ENCODE measurements at places on chromosomes 7 and 10. TPM values are rescaled to one million over a fixed set of nuclear protein-coding genes. Genes with fewer than 3 reads are reported as not detected.

The GTPBP10 gene
- total RNA-seq: 12.9 TPM

- DNase-seq: no peak
Measured at GRCh38 chr10:131774681-131775085, 126.1 kb upstream of the PPP2R2D start.

The SP4 gene
- total RNA-seq: 3.6 TPM

DNA sequence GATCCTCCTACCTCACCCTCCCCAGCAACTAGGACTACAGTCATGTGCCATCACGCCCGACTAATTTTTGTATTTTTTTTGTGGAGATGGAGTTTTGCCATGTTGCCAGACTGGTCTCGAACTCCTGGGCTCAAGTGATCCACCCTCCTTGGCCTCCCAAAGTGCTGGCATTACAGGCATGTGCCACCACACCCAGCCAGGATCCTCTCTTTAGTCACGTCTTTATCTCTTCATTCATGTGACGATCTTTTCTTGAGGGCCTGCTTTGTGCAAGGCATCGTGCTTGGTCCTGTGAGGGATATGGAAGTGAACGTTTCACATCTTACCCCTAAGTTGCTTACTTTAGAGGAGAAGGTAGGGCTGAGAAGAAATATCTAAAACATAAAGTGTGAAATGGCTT, 21.6 kb downstream of the WBP1L start:
- DNase-seq: no peak

- DNase-seq: no peak
Measured at GRCh38 chr7:128923411-128923800, 12.9 kb upstream of the KCP start.

DNA sequence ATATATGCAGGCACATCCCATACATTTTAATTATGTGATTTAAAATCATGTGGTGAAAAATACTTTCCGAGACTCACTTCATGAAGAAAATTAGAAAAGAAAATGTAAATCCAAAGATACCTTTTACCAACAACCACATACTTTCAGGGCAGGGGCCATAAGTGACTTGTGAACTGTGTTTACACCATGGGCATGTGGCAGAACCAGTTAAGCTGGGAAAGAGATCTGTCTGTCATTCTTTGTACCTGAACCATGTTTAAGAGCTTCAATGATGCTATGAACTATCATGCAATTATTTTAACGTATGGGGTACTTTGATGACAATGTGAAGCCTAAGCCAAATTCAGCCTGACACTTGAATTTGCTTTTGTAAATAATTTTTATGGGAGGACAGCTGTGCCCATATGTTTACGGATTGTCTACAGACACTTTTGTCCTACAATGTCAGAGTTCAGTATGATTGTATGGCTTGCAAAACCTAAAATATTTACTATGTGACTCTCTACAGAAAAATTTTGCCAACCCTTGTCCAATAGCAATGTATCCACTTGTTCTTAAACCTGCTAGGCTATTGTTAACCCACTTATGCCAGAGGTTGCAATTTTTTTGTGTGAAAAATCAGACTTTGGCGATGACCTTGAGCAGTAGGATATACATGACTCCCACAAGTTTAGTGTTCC, 654.6 kb downstream of the TNS3 start:
- DNase-seq: no peak

DNA sequence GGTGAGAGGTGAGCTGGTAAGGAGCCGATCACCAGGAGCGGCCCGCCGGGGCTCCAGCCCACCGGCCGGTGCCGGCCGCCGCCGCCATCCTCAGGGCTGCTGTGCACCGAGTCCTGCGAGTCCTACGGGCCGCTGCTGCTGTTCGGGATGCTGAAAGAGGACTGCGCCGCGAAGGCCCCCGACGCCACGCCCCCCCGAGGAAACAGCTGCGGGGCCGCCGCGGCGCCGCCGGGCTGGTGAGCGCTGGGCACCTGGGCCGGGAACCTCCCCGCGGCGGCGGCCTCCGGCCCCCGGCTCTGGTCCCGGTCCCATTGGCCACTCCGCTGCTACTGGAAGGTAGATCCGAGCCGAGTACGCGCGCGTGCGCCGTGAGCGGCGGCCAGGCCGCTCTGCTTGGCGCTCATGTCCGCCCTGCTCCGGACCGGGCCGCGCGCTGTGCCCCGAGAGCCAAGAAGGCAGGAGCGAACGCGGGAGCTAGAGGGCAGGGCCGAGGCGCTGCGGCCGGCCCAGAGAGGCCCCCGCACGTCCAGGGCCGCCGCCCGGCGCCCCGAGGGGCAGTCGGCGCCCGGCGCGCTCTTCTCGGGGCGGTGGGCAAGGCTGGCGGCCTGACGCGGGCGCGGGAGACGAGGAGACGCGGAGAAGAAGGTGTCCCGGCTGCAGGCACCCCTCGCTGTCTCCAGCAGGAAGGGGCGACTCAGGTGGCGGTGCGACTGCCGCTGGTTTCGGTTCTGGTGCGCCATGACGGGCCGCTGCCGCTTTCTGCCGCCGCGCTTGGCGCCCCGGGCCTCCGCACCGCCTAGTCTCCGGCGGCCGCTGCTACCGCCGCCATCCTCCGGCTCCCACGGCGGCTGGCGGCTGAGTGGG, 121.3 kb upstream of the WIPF3 start:
- peak; percentile 93 for DNase-seq

DNA sequence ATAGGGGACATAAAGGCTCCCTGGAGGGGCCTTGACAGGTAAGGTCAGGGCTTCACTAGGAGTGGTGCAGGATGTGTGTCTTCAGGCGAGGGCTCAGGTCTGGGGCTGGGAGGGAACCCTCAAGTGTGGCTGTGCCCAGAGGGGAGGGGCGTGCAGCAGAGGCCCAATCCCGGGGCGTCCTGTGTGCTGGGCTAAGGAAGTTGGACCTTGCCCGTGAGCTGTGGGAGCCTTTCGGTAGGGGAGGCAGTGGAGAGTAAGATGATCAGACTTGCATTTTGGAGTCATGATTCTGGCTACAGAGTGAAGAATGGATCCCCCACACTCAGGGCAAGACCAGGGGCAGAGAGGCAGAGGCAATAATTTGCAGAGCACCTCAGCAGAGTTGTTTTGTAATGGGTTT, 145.4 kb downstream of the BUB3 start:
- no peak for DNase-seq

DNA sequence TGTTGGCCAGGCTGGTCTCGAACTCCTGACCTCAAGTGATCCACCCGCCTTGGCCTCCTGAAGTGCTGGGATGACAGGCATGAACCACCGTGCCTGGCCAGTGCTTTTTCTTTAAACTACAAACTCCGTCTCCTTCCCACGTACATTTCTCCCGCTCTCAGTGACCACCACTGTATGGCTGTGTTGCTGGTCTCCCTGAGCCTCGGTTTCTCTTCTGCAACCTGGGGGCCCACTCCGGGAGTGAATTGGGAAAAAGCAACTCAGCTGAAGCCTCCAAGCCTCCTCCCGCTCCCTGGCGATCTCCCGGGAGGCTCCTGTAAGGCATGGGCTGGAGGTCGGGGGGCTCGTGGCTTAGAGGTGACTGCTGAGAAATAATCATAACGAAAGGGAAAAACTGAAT, 136.3 kb downstream of the ELFN1 start:
- no peak for DNase-seq

The ERVW-1 gene
- not detected for total RNA-seq

The MSRB2 gene
- 5.4 TPM for total RNA-seq

DNA sequence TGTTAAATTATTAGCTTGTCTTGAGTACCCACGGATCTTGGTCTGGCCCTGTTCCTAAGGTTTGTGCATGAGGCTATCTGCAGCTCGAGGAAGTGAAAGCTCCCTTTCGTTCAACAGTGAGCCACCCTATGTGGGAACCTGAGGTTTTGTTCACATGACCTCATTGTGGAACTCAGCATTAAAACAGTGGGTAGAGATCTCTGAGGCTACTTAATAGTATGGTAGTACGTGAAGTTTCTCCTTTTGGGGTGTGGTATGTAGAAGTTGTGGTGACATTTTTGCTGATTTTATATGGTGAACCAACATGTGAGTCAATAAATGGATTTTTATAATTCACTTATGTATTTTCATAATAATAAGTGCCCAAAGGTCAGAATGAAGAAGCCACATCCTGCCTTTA, 252.7 kb upstream of the FERD3L start:
- no peak for DNase-seq

DNA sequence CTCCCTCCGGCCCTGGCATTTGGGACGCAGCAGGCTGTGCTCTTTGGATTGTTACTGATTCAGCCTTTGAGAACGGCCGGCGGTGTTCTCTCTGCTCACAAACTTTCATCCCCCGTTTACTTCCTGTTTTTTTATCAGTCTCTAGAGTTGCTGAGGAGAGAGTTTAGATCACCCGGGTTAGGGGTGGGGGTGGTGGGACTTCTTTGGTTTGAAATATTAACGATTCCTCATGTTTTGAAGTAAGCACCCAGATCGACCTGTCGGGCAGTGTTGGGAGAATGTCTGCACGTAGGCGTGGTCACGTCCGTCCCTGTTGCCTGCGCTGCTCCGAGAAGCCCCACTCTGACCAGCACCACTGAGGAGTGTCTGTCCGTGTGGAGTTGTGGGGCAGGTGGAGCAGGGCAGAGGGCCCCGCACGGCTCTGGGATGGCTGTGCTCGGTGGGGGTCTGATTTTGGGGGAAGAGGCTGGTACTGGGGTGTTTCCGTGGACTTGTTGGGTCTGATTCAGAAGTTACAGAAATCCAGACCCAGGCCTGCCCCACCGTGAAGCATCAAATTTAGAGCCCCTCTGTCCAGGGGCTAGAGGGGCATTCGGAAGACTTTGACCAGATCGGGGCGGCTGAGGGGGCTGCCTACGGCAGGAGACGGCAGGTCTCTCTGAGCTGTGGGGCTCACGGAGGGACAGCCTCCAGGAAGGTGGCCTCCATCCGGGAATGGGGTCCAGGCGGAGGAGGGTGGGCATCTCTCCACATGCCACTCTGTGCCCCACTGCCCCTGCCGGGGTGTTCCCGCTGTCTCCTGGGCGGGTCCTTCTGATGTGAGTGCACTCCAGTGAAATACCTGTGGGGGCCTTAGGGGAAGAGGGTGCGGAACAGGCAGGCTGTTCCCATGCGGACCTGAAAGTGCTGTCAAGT, 7.4 kb downstream of the INPP5A start:
- no peak for DNase-seq

- no peak for DNase-seq
Measured at GRCh38 chr7:139526578-139527544, 3.4 kb downstream of the CLEC2L start.

DNA sequence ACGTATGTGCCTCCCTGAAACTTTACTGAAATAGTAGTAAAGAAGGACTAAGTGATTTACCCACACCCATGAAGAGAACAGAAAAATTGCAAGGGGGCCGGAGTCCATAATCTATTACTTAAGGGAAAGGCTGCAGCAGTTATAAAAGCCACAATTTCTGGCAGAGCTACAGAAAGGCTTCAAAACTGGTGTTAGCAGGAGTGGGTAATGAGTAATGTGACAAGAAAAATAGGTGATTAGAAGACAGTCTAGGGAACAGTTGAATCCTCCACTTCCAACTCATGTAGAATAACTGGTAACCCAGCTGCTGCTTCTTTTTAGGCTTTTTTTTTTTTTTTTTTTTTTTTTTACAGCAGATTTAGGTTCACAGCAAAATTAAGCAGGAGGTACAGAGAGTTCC, 413.3 kb downstream of the SFMBT2 start:
- DNase-seq: no peak

DNA sequence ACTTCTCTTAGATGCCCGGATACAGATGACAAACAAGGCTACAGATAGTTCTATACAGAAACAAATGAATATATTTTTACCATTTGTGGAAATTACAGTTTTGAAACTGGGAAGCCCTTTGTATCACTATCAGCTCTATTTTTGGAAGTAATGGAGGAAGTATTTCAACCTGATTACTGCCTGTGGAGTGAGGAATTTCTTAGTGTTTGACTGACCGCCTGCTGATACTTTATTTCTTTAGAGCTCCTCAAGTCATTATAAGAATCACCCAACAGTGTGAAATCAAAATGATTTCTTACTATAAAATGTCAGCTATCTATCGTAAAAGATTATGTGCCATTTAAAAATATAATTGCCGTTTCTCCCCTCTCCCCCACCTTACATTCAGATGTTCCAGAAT, 290.9 kb downstream of the SDK1 start:
- no peak for DNase-seq

DNA sequence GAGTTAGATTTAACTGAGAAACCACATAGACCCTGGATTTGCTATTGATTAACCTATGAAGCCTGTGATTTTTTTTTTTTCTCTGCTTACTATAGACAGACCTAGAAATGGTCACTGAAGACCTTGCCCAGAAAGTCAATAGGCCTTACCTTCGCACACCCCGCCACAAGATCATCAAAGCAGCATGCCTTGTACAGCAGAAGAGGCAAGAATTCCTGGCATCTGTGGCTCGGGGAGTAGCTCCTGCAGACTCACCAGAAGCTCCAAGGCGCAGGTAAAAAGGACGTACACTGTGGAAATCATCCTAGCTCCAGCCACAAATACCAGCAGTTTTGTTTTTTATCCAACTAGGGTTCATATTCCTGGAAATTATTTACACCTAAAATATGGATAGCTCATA, 56.2 kb upstream of the GATAD1 start:
- DNase-seq: no peak

The FAM237B gene
- not detected for total RNA-seq

GRCh38 chr10:22321924-22322640, 1.2 kb downstream of the BMI1 start:
- peak; percentile 33 for DNase-seq
